ENCODE measurements at places on chromosomes 6 and 20.

- no peak for DNase-seq
These were observed 23.6 kb downstream of the THEMIS start for GRCh38 chr6:127877231-127877630.

DNA sequence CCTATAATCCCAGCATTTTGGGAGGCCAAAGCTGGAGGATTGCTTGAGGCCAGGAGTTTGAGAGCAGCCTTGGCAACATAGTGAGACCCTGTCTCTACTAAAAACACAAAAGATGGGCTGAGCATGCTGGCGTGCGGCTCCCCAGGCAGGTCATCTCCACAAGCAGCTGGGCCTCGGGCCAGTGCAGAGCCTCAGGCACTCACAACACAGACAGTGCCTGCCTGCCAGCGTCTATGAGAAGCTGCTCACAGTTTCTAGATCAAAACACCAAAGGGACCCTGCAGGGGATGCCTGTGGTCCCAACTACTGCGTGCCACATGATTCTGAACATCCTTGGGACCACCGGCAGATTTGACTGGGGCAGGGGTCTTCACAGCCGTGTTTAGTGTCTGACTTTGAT is 59.4 kb downstream of the GINS1 start:
- no peak for DNase-seq

- DNase-seq: no peak
These were observed 36.7 kb upstream of the AKIRIN2 start for GRCh38 chr6:87738744-87739143.

GRCh38 chr6:39984051-39984450 is 49.8 kb upstream of the MOCS1 start:
- no peak for DNase-seq

GRCh38 chr20:46022411-46023147 is 6.4 kb upstream of the SLC12A5 start:
- DNase-seq: no peak

GRCh38 chr6:107442938-107443607 is 16.3 kb downstream of the PDSS2 start:
- DNase-seq: no peak

DNA sequence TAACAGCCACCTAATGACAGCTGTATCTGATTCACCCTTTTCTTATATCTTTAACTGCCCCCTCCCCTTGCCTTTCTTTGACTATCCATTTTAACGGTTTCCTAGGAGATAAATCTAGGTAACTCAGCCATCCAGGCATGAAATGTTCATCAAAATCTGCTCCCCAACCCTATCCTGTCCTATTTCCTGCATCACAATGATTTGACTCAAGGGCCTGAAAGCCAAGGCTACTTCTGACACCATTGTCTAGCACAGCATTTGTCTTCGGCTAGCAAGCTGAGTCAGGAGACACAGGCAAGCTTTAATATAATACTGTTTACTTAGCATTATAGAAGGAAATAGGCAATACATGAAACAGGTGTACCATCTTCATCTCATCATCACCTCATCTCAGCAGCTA is 31.6 kb upstream of the MANEA start:
- no peak for DNase-seq

- no peak for DNase-seq
These were observed 36.5 kb downstream of the ZNF217 start for GRCh38 chr20:53557130-53557529.

- no peak for DNase-seq
These were observed 212.1 kb downstream of the BTBD9 start for GRCh38 chr6:38427492-38428210.

DNA sequence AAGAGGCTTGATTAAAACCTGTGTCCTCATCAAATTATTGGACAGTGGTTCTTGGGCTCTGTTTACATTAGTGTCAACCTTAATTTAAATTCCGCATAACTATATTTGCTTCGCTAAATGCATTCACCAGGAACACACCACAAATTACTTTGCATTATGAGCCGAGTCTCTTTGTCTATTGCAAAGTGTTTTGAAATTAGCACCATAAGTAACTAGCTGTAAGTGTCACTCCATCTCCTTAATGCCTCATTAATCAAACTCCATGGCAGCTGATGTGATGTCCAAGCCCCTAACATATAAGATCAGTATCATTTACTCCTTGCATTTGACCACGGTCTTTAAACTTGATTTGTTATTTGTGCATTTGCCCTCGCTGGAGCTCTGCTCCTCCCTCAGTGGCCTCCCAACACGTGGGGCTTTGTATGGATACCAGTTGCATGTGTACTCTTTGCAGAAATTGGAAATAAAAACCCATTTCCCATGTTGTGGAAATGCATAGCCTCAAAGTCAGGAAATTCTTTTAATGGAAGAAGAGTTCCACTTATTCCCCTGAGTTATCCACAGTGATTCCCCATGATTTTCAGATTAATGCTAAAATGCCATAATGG is 24.6 kb downstream of the FOXA2 start:
- no peak for DNase-seq

GRCh38 chr20:21539512-21539911 is 25.6 kb upstream of the NKX2-2 start:
- no peak for DNase-seq

GRCh38 chr6:4728436-4728769 is 47.8 kb upstream of the CDYL start:
- no peak for DNase-seq

- no peak for DNase-seq
These were observed 82.5 kb downstream of the POPDC3 start for GRCh38 chr6:105097288-105097687.

GRCh38 chr6:130293800-130294199 is 71.0 kb upstream of the SAMD3 start:
- DNase-seq: peak; percentile 27

DNA sequence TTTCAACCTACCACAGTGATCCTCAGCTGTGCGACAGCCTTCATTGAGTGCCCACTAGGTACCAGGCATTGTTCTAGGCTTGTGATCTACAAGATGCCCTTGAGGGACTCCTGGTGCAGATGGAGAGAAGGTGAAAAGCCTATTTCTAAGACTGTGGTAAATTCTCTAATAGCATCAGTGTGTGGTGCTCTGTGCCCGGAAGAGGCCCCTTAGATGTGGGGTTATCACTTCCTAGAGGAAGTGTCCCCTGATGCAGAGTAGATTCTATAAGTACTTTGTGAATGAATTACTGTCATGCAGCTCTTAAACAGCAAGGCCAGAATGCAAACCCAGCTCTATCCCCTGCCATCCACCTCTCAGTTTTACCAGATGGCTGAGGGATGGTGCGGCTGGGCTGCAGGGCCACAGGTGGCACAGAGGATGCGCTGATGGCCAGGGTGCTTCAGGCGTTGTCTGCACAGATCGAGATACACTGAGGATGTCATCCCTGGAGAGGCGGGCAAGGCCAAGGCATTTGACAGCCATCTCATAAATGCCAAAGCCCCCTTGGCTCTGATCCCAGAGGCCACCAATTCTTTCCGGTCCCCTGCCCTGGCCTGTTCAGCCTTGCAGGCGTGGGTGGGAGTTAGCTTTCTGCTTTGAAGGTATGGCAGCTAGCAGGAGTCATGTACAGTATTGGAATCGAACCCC is 96.7 kb downstream of the TOX2 start:
- DNase-seq: no peak

DNA sequence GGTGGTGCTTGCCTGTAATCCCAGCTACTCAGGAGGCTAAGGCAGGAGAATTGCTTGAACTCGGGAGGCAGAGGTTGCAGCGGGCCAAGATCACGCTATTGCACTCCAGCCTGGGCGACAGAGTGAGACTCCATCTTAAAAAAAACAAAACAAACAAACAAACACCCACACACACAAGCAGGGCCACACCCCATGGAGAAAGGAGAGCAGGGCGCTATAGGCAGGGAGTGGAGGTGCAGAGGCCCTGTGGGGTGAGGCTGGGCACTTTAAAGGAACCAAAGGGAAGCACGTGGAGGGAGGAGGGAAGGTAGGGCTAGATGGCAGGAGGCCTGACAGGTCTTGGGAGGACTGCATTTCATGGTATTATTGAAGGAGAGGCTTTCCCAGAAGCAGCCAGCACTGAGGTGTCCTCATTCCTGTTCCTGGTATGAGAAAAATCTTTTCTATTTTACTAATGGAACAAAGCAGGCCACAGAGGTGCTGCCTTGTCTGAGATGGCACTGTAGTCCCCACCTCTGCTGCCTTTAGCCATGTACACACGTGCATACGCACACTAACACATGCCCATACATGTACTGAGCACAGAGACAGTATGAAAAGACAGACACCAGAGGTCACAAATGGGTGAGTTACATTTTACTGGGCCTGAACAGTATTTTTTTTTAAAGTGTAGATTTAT is 44.0 kb downstream of the BCAS4 start:
- no peak for DNase-seq

Measured in GM12864 (cell line).